ENCODE measurements at places on chromosomes 2 and 18. TPM values are rescaled to one million over a fixed set of nuclear protein-coding genes. Genes with fewer than 3 reads are reported as not detected.

SULT1C2 gene
- polyA plus RNA-seq = not detected

GRCh38 chr18:62784966-62785413 lies 69.6 kb downstream of the PHLPP1 start:
- H3K4me3 ChIP-seq = no peak overlapping the region
- DNase-seq = no peak
- H3K27me3 ChIP-seq = no peaks in the 10 kb centered on the region
- peak overlapping the region; percentile 71 for H3K27ac ChIP-seq
- no peaks in the 10 kb centered on the region for H3K36me3 ChIP-seq

DNA sequence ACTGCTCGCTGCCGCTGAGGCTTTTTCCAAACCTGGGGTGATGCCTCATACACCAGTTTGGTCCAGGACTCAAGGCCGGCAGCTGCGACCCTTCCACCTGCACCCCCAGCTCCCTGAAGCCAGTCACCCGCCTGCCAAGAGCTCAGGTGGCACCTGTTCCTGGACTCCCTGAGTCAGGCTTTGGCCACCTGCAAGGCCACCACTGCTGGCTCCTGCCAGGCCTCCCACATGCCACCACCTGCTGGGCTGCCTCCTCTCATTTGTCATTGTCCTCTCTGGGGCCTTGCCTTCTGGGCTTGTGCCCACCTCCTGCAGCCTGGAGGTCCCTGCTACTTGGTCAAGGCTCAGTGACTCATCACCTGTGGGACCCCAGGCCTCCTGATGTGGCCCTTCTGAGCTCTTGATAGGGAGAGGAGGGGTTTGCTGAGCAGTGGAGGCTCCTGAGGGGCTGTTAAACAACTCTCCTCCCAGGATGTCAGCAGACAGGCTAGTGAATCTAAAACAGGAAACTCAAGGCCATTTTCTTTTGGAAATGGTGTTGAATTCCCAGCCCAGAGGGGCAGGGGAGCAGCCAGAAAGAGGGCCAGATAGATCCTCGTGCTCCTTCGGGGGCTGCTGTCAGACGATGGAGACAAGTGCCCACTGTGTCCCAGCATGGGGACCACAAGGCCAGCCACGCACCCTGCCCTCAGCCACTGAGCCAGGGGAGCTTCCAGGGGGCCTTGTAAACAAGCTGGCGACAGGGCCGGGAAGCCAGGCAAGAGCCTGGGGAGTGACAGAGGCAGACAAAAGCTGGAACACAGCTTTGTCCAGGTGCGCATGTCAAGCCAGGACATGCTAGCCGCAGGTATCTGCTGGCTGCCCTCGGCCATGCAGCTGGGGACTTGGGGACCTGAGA lies 416.8 kb downstream of the LRATD1 start:
- no peaks in the 10 kb centered on the region for H3K36me3 ChIP-seq
- H3K27me3 ChIP-seq = no peaks in the 10 kb centered on the region
- H3K4me1 ChIP-seq = no peaks in the 10 kb centered on the region
- no peak overlapping the region for H3K4me3 ChIP-seq
- no peak overlapping the region for H3K27ac ChIP-seq

GRCh38 chr18:24954341-24954740 lies 397.6 kb downstream of the ZNF521 start:
- no peak overlapping the region for H3K27ac ChIP-seq
- DNase-seq = no peak
- no peaks in the 10 kb centered on the region for H3K4me1 ChIP-seq
- no peaks in the 10 kb centered on the region for H3K27me3 ChIP-seq

- H3K4me3 ChIP-seq = peak overlapping the region; percentile 83
- H3K27me3 ChIP-seq = peaks cover 23% of the 10 kb centered on the region
- H3K27ac ChIP-seq = peak overlapping the region; percentile 98
- H3K36me3 ChIP-seq = no peaks in the 10 kb centered on the region
- H3K4me1 ChIP-seq = peaks cover 34% of the 10 kb centered on the region
- no peak for DNase-seq
These were observed 912 bp upstream of the LAPTM4A start for GRCh38 chr2:20052229-20052851.

C2orf66 gene
- polyA plus RNA-seq = not detected

- H3K4me1 ChIP-seq = no peaks in the 10 kb centered on the region
- no peaks in the 10 kb centered on the region for H3K27me3 ChIP-seq
- no peak for DNase-seq
These were observed 37.3 kb downstream of the CAPN13 start for GRCh38 chr2:30769891-30770462.

DNA sequence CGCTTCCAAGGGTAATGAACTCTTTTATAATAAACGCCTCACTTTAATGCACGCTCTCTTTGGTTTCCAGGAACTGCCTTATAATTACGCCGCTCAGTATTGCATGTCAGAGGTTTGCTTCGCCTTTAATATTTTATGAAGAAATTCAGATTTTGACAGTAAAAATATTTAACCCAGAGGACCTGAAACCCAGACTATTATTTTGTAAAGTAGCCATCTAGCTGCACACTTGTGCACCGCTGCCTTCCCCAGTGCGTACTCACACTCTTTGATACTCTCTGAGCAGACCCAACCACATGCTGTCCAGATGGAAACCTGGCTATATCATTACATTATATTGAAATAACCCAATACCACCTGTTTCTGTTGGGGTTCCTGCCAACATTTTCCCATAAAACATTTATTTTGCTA lies 270.1 kb downstream of the C1D start:
- no peak overlapping the region for H3K4me3 ChIP-seq
- DNase-seq = no peak
- no peaks in the 10 kb centered on the region for H3K27me3 ChIP-seq
- no peaks in the 10 kb centered on the region for H3K36me3 ChIP-seq

LYPD6B gene
- not detected for polyA plus RNA-seq

DSC2 gene
- 3.2 TPM for polyA plus RNA-seq

BBS5 gene
- polyA plus RNA-seq = not detected

DNA sequence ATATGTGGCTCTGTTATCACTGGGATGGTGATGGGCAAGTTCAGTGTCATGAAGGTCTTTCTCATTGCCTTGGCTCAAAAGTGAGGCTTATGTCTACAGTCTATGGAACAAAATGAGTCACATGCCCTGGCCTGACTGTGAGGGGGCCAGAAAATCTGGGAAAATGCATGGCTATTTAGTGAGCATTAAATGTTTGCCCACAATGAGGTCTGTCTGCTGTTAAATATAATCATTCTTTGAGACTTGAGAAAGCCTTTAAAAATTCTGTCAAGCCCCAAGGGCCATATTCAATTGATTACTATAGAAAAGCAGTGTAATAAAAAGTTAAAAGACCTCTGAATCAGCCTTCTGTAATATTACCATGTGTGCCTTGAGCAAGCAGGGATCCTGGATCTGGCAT lies 5.5 kb upstream of the RNF144A start:
- no peak overlapping the region for H3K4me3 ChIP-seq
- H3K36me3 ChIP-seq = no peaks in the 10 kb centered on the region
- DNase-seq = no peak
- no peaks in the 10 kb centered on the region for H3K27me3 ChIP-seq
- no peak overlapping the region for H3K27ac ChIP-seq

GRCh38 chr2:75090770-75091515 lies 108.4 kb downstream of the TACR1 start:
- H3K4me3 ChIP-seq = no peak overlapping the region
- H3K27ac ChIP-seq = no peak overlapping the region
- no peaks in the 10 kb centered on the region for H3K27me3 ChIP-seq
- no peak for DNase-seq

LONRF2 gene
- polyA plus RNA-seq = not detected

- H3K4me1 ChIP-seq = no peaks in the 10 kb centered on the region
- H3K27me3 ChIP-seq = no peaks in the 10 kb centered on the region
- no peaks in the 10 kb centered on the region for H3K36me3 ChIP-seq
- DNase-seq = no peak
- H3K4me3 ChIP-seq = no peak overlapping the region
These were observed 208.4 kb downstream of the SNTG2 start for GRCh38 chr2:1159013-1159412.

DNA sequence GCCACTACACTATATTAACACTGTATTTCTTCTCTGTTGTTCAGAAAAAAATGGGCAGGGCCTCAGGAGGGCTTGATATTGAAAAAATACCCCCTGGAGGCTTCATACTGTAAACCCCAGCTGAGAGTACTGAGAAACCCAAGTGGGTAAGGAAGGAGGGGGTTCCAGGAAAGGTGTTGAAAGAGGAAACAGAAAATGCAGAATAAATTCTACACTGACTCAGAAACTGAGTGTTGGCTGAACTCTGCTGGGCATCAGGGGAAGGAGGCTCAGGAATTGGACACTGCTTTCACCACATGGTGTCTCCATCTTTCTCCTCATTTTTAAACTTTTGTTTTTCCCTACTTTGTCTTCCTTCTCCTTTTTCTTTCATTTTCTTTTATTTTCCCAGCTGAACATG lies 253.7 kb downstream of the DYM start:
- no peak overlapping the region for H3K4me3 ChIP-seq
- H3K27me3 ChIP-seq = no peaks in the 10 kb centered on the region
- no peaks in the 10 kb centered on the region for H3K4me1 ChIP-seq
- no peaks in the 10 kb centered on the region for H3K36me3 ChIP-seq
- H3K27ac ChIP-seq = no peak overlapping the region

- DNase-seq = no peak
- H3K27me3 ChIP-seq = peaks cover 43% of the 10 kb centered on the region
- H3K4me1 ChIP-seq = peaks cover 35% of the 10 kb centered on the region
These were observed 1.3 kb upstream of the LRP2 start for GRCh38 chr2:169363560-169364150.

- no peaks in the 10 kb centered on the region for H3K36me3 ChIP-seq
- no peak overlapping the region for H3K4me3 ChIP-seq
- no peak for DNase-seq
These were observed 727.6 kb upstream of the DDX18 start for GRCh38 chr2:117086943-117087250.

- no peak overlapping the region for H3K4me3 ChIP-seq
- DNase-seq = no peak
- H3K4me1 ChIP-seq = no peaks in the 10 kb centered on the region
- no peak overlapping the region for H3K27ac ChIP-seq
These were observed 48.7 kb downstream of the PTPRM start for GRCh38 chr18:7615840-7616239.

UCN gene
- 0.60 TPM for polyA plus RNA-seq

UPP2 gene
- not detected for polyA plus RNA-seq

- H3K27ac ChIP-seq = no peak overlapping the region
- no peaks in the 10 kb centered on the region for H3K27me3 ChIP-seq
- H3K4me3 ChIP-seq = no peak overlapping the region
- no peaks in the 10 kb centered on the region for H3K4me1 ChIP-seq
These were observed 93.3 kb upstream of the NT5C1B start for GRCh38 chr2:18682681-18683080.

GRCh38 chr2:99084256-99084655 lies 57.3 kb upstream of the C2orf15 start:
- H3K36me3 ChIP-seq = no peaks in the 10 kb centered on the region
- no peak overlapping the region for H3K27ac ChIP-seq
- H3K4me3 ChIP-seq = no peak overlapping the region
- no peaks in the 10 kb centered on the region for H3K27me3 ChIP-seq
- no peaks in the 10 kb centered on the region for H3K4me1 ChIP-seq

RIOK3 gene
- 50.9 TPM for polyA plus RNA-seq

- H3K27me3 ChIP-seq = no peaks in the 10 kb centered on the region
- H3K4me1 ChIP-seq = peaks cover 44% of the 10 kb centered on the region
- peak overlapping the region; percentile 98 for H3K27ac ChIP-seq
- no peak for DNase-seq
- H3K36me3 ChIP-seq = peaks cover 7% of the 10 kb centered on the region
These were observed 9.8 kb downstream of the SERTAD2 start for GRCh38 chr2:64643838-64644457.

- H3K27me3 ChIP-seq = no peaks in the 10 kb centered on the region
- H3K36me3 ChIP-seq = no peaks in the 10 kb centered on the region
- H3K4me1 ChIP-seq = no peaks in the 10 kb centered on the region
- H3K4me3 ChIP-seq = no peak overlapping the region
- no peak overlapping the region for H3K27ac ChIP-seq
These were observed 14.3 kb upstream of the EHBP1 start for GRCh38 chr2:62691186-62691585.

KLHL30 gene
- polyA plus RNA-seq = not detected

COX5B gene
- 215 TPM for polyA plus RNA-seq

- H3K27me3 ChIP-seq = no peaks in the 10 kb centered on the region
- no peak overlapping the region for H3K4me3 ChIP-seq
- H3K36me3 ChIP-seq = no peaks in the 10 kb centered on the region
- no peak for DNase-seq
These were observed 163.1 kb downstream of the ASB1 start for GRCh38 chr2:238589591-238590460.

DNA sequence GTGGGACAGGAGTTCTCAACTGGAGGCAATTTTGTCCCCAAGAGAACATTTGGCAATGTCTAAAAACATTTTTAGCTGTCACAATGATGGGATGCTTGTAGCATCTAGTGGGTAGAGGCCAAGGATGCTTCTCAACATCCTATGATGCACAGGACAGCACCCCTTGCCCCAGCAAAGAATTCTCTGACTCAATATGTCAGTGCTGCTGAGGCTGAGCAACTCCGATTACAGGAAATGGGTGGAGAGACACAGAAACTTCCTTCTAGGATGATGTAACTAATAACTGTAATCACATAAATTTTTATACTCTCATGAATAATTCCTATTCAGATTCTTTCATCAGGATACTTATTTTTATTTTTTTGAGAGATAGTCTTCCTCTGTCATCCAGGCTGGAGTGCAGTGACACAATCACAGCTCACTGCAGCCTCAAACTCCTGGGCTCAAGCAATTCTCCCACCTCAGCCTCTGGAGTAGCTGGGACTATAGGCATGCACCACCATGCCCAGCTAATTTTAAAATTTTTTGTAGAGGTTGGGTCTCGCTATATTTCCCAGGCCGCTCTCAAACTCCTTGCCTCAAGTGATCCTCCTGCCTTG lies 120.3 kb upstream of the ACAA2 start:
- H3K36me3 ChIP-seq = no peaks in the 10 kb centered on the region
- no peak overlapping the region for H3K27ac ChIP-seq
- no peaks in the 10 kb centered on the region for H3K27me3 ChIP-seq
- peak; percentile 10 for DNase-seq

GRCh38 chr2:33579227-33579626 lies 19.9 kb downstream of the FAM98A start:
- DNase-seq = no peak
- no peak overlapping the region for H3K4me3 ChIP-seq
- no peak overlapping the region for H3K27ac ChIP-seq
- no peaks in the 10 kb centered on the region for H3K27me3 ChIP-seq
- peaks cover 4% of the 10 kb centered on the region for H3K36me3 ChIP-seq

DNA sequence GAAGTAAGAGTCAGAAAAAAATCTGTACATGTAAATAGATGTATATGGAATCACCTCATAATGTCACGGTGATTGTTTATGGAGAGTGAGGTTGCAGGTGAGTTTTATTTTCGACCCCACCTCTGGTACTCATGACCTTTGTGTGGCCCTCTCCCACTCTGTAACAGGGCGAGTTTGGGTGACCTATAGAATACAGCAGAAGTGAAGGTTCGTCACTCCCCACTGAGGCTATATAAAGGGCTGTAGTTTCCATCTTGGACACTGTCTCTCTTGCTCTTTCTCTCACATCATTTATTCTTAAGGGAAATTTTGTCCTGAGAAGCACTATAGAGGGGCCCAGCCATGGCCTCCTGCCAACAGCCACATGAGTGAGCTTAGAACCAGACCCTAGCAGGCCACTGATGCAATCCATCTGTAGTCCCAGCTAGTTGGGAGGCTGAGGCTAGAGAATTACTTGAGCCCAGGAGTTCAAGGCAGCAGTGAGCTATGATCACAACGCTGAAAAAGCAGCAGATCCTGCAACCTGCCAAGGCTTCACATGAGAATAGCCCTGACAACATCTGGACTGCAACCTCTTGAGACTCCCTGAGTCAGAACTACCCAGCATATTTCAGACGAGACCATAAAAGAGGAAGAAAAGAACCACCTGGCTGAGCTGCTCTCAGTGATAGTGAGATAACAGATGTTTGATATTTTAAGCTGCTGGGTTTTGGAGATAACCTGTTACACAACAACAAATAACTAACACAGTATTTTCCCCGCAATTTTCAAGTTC lies 74.3 kb upstream of the SLC1A4 start:
- H3K27me3 ChIP-seq = no peaks in the 10 kb centered on the region
- H3K36me3 ChIP-seq = no peaks in the 10 kb centered on the region
- no peak overlapping the region for H3K27ac ChIP-seq
- no peak overlapping the region for H3K4me3 ChIP-seq
- no peak for DNase-seq
